Fibroblast of the conjunctiva (primary cell): ENCODE measurements at places on chromosomes 2 and 18.
A peak's percentile ranks its signal among the peaks of the same experiment; 100 is the strongest.

GRCh38 chr2:48200620-48201293 lies 294.5 kb upstream of the FBXO11 start:
- no peak for DNase-seq

GRCh38 chr2:165792104-165792454 lies 2.0 kb downstream of the GALNT3 start:
- DNase-seq, result no peak

DNA sequence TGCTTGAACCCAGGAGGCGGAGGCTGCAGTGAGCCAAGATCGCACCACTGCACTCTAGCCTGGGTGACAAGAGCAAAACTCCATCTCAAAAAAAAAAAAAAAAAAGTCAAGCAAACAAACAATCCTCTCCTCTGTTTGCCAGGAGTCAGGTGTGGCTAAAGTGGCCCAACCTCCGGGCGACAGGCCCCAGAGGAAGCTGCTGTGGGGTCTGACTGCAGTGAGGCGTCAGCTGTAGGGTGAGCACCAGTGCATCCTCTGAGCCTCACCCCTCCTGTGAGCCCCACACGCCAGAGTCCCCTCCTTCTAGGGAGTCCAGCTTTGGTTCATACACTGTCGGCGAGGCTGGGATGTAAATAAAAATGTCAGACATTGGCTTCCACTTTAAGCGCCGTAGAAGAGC lies 76.5 kb upstream of the HS6ST1 start:
- no peak for DNase-seq

DNA sequence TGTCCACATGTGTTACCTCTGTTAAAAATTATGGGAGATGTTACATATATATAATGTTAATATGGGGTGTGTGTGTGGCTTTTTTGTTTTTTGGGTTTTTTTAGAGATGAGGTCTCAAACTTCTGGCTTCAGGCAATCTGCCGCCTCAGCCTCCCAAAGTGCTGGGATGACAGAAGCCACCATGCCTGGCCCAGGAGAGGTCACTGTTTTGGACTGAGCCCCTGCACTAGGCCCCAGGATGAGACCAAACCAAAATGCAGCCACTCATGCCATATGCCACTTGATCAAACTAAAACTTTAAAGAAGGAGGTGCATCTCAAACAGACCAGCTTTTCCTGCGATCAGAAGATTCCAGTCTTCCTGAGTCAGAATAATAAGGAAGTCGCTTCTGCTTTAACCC lies 2.5 kb downstream of the ADI1 start:
- no peak for DNase-seq

- no peak for DNase-seq
These were observed 54.4 kb downstream of the SLC4A3 start for GRCh38 chr2:219681694-219682300.

GRCh38 chr2:154992826-154993225 lies 294.3 kb downstream of the KCNJ3 start:
- DNase-seq, result no peak

- no peak for DNase-seq
These were observed 206.9 kb downstream of the TNS1 start for GRCh38 chr2:217795706-217796465.

- DNase-seq, result no peak
These were observed 47.2 kb upstream of the NR4A2 start for GRCh38 chr2:156379714-156380113.

DNA sequence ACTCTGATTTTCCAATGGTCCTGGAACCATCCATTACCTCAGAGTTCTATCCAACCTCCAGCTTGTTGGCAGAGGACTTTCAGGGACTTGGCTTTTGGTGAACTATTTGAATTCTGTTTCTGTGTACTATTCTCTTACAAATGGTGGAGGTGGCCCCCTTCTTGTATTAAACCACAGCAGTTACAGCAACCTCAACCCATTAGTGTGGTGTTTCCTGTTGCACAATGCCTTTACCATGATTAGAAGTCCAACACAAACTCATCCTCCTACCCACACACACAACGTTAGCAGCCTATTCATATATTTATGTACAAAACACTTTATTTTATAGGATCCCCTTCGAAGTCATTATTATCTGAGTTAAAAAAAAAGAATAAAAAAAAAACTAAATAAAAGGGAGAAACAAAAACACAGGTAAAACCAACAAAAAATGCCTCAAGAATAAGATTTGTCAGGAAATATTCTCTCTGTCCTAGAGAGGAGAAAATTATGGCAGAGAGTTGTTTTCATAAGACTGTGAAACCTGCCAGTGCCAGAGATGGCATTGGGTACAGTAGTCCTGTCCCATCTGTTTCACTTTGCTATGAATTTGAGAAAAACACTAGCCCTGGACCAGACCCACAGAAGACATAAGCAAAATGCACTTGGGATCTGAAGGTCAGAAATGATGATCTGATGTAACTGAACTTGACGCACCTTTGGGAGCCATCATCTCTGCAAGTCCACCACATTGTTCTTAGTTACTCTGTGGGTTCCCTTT lies 1896.0 kb upstream of the PIK3C3 start:
- no peak for DNase-seq

DNA sequence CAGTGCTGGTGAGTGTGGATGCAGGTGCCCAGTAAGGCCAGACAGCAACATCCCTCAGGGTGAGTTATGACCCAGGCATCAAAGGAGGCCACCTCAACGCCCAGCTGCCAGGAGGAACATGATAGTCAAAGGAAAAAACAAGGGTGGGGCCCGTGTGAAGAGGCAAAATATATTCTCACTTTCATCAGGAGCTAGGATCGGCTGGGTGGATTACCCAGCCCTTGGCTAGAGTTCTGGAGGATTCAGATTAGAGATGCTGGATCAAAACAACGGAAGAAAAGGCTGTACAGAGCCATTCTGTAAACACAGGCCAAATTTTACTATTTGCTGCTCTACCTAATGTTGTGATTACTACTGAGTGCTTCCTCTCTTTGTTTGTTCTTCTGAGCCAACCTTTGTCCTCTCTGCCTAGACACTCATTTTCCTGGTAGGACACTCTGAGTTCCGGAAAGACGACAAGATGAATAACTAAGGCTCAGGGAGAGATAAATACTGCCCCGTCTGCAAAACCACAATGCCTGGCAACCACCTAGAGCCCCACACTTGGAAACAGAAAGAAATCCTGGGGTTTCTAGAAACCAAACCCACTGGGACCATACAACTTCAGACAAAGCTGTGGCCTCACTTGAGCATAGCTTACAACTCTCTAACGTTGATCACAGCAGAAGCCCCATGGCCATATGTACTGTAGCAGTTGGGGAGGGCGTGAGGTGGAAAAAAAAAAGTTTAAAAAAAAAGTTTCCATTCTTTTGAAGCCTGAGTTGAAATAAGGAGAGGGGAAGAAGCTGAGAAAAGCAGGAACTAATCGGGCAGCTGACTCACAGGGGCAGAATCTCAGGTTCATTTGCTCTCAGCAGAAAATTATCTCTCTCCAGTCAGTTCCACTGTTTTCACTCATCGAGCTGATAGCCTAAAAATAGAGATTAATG lies 17.8 kb upstream of the PMAIP1 start:
- no peak for DNase-seq

DNA sequence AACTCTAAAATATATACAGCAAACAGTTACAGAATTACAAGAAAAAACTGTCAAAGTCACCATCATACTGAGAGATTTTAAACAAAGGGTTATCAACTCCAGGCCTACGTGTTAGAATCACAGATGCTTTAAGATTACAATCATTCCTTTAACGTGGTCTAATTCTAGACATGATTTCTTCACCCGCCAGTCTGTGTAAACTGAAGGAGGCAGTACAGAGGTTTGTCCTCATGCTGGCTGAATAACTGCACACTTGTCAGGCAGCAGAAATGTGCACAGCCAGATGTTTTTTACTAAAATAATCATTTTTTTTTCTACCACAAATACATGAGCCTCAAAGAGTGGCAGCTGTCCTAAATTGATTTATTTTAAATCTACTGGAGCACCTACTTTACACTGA lies 15.5 kb upstream of the NEURL3 start:
- no peak for DNase-seq

- peak; percentile 30 for DNase-seq
These were observed 105.6 kb upstream of the LDLRAD4 start for GRCh38 chr18:13112982-13113381.

DNA sequence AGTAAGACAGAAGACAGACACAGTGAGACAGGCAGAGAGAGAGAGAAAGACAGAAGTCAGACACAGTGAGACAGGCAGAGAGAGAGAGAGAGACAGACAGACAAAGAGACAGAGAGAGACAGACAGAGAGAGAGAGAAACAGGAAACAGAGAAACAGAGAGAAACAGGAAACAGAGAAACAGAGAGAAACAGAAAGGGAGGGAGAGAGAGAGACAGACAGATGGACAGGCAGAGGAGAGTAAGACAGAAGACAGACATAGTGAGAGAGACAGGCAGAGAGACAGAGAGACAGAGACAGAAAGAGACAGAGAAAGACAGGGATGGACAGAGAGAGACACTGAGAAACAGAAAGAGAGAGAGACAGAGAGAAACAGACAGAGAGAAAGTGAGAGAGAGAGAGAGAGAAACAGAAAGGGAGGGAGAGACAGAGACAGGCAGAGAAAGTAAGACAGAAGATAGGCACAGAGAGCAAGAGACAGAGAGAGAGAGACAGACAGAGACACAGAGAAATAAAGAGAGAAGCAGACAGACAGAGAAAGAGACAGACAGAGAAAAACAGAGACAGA lies 109.3 kb upstream of the ANKRD30BL start:
- DNase-seq, result no peak

DNA sequence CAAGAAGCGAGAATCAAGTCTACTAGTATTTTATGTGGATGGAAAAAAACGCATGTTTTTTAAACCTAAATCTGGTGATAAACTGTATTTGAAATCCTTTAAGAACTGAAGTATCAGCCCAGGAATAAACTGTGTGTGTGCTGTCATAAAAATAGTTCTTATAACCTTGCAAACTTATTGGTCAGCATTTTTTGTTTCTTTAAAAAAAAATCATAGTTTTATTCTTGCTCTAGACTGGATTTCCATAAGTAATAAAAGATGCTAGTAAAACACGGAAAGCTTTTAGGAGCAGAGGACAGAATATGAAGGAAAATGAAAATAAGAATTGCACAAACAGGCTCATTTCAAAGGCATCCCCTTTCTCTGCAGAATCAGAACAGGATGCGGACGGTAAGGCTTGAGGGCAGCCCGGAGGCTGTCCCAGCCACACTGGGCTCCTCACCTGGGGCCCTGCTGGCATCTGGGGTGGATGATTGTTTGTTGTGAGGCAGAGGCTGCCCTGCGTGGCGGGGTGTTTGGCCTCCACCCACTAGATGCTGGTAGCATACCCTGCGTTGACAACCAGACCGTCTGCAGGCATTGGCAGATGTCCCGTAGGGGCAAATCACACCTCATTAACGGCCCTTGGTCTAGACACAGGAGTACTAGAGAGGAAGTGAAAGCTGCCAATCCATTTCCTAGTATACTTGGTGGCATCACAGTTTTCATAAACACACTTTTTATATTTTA lies 52.5 kb downstream of the MBP start:
- DNase-seq, result no peak

GRCh38 chr2:108918941-108919341 lies 70.1 kb downstream of the EDAR start:
- no peak for DNase-seq

GRCh38 chr2:50840341-50841124 lies 191.4 kb downstream of the NRXN1 start:
- no peak for DNase-seq

- no peak for DNase-seq
These were observed 96.0 kb downstream of the ACOXL start for GRCh38 chr2:110828330-110828729.

DNA sequence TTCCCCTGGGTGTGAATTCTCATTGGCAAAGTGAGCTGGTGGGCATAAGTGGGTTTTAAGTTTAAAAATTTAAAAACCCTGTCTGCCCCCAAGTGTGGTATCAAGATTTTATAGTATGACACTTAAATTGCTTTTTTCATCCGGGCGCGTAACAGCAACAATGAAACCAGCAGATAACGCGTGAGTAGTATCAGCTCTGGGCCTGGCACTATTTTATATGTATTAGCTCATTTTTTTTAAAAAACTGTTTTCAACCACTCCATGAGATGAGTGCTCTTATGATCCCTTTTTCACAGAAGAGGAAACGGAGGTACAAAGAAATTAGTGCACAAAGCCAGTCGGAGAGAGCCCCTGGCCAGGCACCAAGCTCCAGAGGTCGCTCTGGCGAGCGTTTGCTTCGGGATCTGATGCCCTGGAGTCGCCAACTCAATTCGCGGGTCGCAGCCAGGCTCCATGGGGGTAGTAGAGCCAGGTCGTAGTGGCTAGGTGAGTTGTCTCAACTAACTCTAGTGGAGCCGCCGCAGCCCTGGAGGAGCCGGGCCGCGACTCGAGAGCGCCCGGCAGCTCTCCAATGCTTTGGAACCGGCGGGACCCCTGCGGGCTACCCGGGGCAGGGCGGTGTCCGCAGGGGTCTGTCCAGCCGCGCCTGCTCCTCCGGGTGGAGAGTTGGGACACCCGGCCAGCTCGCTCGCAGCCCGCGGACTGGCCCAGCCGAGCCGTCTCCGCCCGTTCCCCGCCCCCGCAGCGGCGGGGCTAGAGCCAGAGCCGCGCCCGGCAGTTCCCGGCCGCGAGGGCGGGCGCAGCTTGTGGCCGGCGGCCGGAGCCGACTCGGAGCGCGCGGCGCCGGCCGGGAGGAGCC lies at the start of gene IL1R1:
IL1R1 (plus strand) TSS at position 777 of the 859 bp plus-strand sequence. CDS start 14,979 bp downstream, outside the sequence.
- peak; percentile 67 for DNase-seq

GRCh38 chr2:118845522-118846441 lies 1.7 kb downstream of the EN1 start:
- no peak for DNase-seq

- no peak for DNase-seq
These were observed 150.5 kb upstream of the L3MBTL4 start for GRCh38 chr18:6564950-6565814.

DNA sequence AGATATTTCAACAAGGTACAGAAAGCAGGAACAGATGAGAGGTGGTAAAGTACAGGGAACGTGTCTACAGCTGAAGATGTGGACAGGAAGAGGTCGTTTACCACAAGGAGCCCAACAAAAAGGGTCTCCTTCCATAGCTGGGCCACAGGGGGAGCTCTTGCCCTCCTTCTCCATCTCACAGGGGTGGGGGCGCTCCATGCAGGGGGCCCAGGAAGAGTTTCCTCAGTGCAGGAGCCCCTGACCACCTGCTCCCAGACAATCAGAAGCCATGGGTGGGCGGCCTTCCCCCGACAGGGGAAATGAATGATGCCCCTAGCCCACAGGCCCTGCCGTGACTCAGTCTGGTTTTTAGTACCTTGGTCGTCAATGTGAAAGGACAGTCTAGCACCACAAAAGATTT lies 163.6 kb upstream of the ZNF516 start:
- no peak for DNase-seq

DNA sequence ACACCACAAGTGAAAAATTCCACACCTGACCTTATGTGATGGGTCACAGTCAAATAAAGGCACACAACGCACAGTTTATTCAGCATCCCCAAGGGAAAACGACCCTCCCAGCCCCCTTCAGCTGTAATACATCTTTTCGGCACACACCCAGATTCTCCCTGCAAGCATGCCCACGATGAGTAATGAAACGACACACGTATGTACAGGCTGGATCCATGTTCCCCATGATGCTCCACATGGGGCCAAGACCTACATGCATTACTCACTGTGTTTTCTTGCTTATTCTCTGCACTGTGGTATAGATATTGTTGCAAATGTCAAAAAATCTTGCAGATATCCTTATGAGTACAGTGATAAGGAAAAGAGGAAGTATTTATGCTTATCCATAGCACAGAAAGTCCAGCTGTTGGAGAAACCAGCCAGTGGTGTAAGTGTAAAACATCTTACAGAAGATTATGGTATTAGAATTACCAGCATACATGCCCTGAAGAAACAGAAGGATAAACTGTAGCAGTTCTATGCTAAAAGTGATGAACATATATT lies 32.5 kb upstream of the SGPP2 start:
- DNase-seq, result no peak
